ENCODE measurements at places on chromosomes 7 and 10.

DNA sequence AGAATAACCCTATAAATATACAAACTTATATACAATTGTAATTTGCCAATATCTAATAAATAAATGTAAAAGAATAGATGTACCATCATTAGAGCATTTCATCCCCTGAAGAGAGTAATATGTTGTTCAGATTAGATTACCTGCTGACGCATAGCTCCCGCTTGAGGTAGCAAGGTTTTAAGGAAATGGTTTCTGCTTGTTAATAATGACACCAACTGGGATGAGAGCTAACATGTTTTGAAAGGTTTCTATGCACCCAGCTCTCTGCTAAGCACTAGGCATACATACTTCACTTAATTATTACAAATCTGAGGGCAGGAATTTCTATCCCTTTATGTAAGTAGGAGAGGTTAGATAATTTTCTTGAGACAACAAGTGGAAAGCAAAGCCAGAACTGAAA, 1003.3 kb upstream of the SORCS1 start:
- DNase-seq = no peak

DNA sequence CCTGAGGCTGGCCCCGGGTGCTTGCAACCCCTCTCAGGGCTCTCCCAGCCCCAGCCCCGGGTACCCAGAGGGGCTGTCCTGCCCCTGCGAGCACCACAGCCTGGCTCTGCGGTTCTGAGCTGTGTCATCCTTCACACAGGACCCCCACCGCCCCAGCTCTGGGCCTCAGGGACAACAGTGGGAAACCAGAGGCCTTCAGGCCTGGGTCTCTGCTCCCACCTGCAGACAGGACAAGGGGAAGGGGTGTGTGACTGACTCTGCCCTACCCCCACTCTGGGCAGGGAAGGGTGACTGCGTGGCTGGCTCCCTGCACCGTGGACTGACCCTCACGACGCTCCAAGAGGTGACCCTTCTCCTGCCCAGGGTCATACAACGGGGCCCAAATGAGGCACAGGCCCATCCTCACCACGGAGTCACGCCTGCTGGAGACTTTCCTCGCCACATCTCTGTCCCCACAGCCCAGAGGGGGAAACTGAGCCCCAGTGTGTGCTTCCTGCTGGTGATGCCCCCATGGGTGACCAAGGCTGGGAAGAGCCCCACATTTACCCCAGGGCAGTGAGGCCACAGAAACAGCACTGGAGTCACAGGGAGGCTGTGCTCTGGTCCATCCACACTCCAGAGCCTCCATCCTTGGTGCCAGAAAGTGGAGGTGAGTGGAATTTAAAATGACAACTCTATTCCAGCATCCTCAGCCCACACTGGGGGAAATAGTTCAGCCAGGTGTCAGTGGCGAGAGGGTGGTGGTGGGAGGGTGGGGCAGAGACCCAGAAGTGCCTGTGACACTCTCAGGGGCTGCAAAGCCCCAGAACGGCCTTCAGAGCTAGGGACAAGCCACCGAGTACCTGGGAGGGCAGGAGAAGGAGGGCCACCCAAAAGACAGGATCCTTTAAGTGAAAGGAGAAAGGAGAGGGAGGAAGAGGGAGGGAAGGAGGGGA, 13.6 kb downstream of the CAMK2B start:
- no peak for DNase-seq

DNA sequence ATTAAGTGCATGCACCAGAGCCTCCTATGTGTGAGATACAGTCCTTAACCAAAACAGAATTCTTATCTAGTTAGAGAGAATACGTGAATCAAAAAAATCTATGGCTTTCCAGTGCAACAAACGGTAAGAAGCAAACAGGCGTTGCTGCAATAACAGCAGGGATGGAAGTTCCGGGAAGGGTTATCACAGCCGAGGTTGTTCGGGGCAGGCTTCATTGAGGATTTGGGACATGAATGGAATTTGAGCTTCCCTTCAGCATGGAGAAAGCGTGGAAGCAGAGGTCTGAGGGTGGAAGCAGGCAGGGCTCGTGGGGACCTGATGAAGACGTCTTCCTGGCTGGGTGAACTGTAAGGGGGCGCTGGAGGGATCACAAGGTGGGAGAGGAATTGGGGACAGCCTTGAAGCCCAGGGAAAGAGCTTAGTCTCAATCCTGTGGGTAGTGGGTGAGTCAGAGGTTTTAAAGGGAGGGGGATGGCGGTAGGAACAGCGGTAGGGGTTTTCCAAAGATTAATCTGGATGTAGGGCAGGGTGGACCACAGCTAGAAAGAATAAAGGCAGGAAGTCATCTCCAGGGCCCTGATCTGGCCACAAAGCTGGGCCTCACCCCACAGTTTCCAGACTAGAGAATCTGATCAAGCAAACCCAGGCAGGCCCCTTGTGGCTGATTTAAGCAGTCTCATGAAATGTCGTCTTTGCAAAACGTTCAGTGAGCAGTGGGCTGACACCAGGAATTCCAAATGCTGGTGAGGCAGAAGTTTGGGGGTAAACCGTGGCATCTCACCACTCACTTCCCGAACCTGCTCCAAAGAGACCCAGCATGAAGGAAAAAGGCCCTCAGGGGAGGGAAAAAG, 65.1 kb downstream of the CALML3 start:
- DNase-seq = no peak

GRCh38 chr7:94907811-94908322, 473 bp downstream of the PPP1R9A start:
- DNase-seq = no peak

DNA sequence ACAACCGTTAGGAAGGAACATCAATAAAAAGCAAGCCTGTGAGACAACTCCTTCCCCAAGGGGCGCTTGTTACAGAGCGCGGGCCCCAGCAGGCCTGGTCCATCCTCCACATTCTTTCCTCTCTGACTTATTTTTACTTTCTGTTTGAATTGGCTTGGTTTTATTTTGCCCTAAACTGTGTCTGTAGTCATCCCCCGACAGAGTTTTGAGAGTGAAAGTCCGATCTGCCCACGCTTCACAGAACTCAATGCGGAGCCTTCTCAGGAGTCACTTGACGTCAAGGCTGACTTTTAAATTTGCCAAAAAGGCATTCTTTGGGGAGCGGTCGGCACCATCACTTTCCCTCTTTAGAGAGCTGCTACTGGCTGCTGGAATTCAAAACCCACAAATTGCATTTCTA, 150.1 kb upstream of the KLF6 start:
- DNase-seq = no peak

DNA sequence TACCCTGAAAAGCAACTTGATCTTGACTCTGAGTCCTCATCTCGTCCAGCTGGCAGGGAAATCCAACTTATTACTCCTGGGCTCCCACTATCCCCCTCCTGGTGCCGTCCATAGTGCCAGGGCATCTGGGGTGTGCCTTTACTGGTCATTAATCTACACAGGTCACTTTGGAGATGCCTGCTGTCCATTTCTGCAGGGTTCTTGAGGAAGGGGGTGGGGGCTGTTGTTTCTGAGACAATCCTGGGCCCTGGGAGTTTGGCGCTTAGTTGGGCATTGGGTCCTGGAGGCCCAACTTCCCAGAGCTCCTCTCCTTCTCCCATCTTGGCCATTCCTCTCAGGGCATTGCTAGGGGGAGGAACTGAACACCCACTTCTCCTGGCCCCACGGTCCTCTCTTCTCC, 6.0 kb upstream of the TACR2 start:
- no peak for DNase-seq

- no peak for DNase-seq
These were observed 24.3 kb upstream of the CNNM1 start for GRCh38 chr10:99304862-99305229.

GRCh38 chr7:48628793-48629349, 295.5 kb upstream of the CDC14C start:
- DNase-seq = no peak

- DNase-seq = no peak
These were observed 56.2 kb upstream of the ATP6V0A4 start for GRCh38 chr7:138854115-138854645.

DNA sequence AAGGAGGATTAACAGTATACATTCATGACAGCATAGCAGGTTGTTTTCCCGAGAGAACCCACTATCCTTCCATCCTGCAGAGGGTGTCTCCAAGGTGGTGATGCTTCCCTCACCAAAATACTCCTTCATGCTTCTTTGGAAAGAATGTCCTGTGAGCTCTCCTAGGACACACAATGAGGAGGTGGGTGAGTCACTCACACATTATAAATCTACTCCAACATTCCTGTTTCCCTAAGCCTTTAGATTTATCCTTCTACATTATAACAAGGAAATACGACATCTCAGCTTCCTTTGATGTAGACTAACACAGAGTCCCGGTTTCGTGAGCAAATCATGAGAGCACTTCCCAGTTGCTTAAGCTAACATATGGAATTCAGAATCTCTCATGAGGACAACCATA, 689.7 kb upstream of the CELF2 start:
- DNase-seq = no peak

GRCh38 chr10:60466267-60467201, 76.9 kb upstream of the ANK3 start:
- no peak for DNase-seq

- DNase-seq = no peak
These were observed 266.6 kb downstream of the POLR1F start for GRCh38 chr7:19442016-19442785.

DNA sequence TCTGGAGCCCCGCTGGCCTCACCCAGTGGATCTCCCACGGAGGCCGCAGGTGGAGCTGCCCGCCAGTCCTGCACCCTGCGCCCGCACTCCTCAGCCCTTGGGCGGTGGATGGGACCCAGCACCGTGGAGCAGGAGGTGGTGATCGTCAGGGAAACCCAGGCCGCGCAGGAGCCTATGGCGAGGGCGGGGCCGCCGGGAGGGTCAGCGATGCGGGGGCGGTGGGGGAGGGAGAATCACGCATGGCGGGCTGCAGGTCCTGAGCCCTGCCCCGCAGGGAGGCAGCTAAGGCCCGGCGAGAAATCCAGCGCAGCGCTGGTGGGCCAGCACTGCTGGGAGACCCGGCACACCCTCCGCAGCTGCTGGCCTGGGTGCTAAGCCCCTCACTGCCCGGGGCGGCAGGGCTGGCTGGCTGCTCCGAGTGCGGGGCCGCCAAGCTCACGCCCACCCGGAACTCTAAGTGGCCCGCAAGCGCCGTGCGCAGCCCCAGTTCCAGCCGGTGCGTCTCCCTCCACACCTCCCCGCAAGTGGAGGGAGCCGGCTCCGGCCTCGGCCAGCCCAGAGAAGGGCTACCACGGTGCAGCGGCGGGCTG, 524.8 kb upstream of the TPK1 start:
- no peak for DNase-seq

- no peak for DNase-seq
These were observed 37.6 kb downstream of the FAM53B start for GRCh38 chr10:124706462-124707143.

DNA sequence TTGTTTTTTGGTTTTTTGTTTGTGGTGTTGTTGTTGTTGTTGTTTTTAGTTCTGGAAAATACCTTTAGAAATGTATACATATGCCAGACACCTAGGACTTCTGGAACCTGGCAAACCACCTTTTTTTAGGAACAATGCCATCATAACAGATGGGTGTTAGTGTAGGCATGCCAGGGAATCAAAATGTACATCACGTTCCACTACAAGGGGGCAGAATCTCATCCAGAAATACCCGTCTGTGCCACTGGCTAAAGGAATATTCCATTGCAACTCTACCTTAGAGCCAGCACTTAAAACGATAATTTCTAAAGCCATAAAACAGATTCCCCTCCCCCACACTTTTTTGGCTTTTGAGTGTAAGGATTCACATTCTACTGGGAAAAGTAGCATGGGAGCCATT, 239.8 kb downstream of the ETV1 start:
- DNase-seq = no peak

- DNase-seq = no peak
These were observed 42.7 kb downstream of the LRRC18 start for GRCh38 chr10:48896756-48897440.

- DNase-seq = no peak
These were observed 31.5 kb downstream of the ORC5 start for GRCh38 chr7:104176332-104176731.

DNA sequence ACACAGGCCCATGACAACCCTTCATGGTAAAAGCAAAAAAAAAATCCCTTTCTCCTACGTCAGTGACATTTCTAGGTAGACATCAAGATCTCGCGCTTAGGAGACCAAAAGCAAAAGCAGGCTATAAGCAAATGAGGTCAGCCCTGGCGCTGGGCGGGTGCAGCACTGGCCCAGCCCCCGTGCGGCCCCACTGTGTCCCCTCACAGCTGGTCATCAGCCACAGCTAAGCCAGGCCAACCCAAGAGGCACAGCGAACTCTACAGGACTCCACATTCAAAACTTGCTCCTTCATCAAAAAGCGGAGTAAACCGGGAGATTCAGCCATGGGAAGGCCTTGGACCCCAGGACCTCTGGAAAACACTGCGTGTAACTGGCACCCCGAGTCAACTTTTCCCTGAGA, 113.7 kb downstream of the PTPRN2 start:
- DNase-seq = no peak

DNA sequence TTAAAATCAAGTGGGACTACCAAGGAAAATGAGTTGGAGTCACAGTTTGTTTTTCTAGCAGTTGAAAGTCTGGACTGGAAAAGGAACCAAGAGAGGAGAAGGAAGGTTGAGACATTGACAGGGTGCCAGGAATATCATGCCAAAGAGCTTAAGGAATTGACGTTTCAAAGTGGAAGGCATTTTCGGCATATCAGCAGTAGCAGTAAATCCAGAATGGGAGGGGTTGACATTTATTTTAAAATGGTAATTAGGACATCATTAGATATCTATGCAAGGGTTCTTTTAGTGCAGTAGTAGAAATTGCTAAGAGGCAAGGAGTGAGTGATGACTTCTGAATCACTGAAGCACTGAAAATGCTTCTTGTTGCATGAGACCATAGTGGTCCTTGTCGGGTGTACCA, 335.9 kb upstream of the PLXDC2 start:
- DNase-seq = no peak

DNA sequence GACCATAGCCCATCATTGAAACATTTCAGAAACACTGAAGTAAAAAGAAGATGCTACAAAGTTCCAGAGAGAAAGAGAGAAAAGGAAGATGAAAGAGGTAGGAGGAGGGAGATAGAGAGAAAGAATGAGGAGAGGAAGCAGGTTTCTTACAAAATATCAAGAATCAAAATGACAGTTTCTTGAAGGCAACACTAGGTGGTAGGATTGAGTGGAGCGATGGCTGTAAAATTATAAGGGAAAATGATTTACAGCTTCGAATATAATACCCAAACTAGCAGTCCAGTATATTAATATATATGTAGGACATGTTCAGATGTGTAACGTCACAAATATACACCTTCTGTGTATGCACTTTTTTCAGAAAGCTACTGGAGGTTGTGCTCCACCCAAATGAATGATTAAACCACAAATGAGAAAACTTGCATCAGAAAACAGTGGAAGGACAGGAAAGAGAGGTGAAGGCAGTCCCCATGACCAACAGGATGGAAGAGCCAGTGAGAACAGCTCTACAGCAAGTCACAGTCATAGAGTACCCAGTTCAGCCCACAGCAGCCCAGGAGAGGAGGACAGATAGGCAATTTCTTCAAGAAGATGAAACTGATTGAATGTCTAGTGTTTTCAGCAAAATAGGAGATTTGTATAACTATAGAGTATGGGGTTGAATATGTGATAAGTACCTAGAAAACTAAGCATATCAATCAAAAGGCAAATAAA, 151.5 kb upstream of the TARP start:
- no peak for DNase-seq

- no peak for DNase-seq
These were observed 514 bp downstream of the NHLRC2 start for GRCh38 chr10:113854761-113855588.
